ENCODE measurements at places on chromosomes 4 and X.

- no peak for DNase-seq
These were observed 1.6 kb downstream of the NHS start for GRCh38 chrX:17376431-17377077.

DNA sequence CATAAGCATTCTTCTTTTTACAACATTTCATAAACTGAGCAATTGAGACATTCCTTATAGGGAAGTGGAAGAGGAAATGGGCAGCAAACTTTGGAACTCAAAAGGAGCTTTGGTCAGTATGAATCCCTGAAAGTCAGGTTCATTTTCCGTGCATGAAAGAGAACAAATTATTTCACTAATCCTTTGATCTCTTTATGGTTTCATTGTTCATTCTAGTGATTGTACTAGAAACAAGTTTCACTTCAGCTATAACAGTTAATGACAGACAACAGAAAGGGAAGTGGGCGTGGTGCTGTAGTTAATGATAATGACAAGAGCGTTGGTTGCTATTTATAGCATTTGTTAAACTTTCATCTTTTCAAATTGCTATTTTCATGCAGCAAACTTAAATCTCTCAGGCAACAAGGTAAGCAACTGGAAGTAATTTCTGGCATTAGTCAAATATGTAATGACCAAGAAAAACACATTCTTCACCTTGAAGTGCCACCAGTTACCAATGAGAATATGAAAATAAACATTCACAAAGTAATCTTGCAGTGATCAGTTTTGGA is 98.4 kb downstream of the AREG start:
- DNase-seq = no peak

DNA sequence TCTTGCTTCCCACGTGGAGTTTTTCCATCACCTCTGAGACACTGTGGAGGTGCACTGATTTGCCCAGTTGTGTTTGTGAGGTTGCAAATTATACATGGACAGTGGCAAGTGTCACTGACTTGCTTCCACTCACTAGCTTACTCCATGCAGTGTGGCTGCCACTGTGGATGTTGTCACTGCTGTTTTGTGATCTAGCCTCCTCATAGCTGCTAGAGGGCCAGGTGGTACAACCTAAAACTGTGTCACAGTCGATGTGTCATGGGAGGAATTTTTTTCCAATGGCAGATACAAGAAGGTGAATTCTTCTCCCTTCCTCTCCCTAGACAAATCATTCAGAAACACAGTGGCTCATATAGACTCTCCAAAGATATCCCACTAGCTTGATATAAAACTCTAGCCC is 37.5 kb upstream of the TMPRSS11F start:
- no peak for DNase-seq

GRCh38 chrX:143634309-143634662 is 1.6 kb downstream of the SLITRK4 start:
- no peak for DNase-seq

- DNase-seq = peak; percentile 25
These were observed 1.8 kb upstream of the BCORL1 start for GRCh38 chrX:129980540-129981199.

DNA sequence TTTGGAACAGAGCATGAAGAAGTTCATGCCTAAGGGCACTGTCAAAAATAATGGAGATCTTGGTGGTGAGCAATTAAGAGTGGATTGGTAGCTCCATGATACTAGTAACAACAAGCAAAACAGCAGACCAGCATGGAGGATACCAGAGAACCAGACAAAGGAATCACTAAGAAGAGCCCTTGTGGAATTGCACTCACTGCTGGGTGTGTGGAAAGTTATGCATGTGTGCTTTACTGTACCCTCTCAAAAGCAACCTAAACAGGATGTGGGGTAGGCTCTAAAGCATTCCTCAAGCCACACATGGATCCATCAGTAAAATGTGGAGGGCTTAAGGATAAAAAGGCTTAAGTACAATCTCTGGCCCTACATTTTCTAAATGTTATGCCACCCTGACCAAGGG is 69.5 kb downstream of the AR start:
- no peak for DNase-seq

- DNase-seq = no peak
These were observed 30.3 kb downstream of the INPP4B start for GRCh38 chr4:142815834-142816233.

- DNase-seq = no peak
These were observed 67.6 kb upstream of the GPR101 start for GRCh38 chrX:137101273-137101990.

- no peak for DNase-seq
These were observed 69.2 kb upstream of the SPRY1 start for GRCh38 chr4:123327346-123327745.

DNA sequence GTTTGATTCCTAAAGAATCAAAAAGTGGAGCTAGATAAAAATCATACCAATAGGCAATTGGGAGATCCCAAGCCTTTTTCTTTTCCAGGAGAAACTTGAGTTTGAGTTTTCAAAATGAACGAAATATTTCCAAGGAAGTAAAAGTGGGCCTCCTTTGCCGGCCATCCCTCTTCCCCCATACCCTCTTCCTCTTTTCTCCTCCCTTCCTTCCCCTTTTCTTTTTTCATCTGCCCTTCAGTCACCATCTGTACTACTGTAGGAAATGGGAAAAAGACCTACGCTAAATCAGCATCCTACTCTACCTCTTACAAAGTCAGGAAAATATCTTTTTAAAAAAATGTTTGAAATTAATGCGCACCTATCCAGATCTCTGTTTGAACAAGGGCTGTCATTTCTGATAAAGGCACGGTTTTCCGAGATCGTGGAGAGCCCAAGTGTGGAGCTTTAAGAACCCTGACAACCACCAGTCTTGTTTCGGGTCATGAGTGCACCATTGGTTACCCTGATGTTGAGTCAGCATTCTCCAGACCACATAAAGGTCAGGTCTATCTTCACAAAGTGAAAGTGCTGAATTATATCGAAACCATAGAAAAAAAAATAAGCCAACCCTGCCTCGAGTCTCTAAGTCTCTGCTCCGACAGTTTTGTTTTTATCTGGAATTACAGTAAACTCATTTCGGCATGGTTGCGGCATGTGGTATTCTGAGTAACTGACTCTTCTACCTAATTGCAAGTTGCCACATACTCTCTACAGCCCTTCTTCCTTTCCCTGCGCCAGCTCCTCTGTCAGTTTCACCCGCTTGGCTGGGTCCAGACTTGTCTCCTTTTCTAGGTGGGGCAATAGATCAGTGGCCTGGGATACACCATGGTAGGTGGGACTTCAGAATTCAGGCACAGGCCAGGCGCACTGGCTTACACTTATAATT is 140.2 kb upstream of the KLF3 start:
- no peak for DNase-seq

GRCh38 chr4:122576261-122577188 is 44.3 kb downstream of the IL21 start:
- DNase-seq = no peak

All from posterior cingulate gyrus (tissue), 11 donors.